ACHN (cell line): ENCODE measurements at places on chromosomes 3 and 15.

DNA sequence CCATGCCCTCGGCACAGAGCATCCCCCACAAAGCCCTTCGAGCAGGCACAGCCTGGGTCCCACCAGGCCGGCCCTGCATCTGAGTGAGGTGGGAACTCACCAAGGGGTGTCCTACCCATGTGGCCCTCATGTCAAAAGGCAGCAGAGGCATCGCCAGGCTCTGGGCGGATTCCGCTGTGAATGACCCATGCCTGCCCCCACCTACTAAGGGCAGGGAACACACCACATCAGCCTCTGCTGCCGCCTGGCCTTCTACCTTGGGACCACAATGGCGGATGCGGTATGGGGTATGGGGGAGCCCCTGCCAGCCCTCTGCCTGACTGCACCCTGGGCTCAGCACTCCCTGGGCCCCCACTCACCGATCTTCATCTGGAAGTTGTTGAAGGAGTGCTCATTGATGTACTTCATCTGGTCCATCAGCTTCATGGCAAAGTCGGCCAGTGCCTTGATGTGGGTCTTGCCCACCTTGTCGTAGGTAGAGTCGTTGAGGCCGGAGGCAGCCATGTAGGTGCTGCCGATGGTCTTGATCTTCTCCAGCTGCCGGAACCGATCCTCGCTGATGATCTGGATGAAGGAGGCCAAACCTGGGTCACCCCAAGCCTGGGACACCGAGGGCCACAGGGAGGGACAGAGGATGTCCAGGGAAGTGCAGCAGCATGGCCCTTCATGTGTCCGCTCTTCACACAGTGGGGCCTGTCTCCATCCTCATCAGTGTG lies 87.8 kb downstream of the SEC22A start:
- DNase-seq = no peak

DNA sequence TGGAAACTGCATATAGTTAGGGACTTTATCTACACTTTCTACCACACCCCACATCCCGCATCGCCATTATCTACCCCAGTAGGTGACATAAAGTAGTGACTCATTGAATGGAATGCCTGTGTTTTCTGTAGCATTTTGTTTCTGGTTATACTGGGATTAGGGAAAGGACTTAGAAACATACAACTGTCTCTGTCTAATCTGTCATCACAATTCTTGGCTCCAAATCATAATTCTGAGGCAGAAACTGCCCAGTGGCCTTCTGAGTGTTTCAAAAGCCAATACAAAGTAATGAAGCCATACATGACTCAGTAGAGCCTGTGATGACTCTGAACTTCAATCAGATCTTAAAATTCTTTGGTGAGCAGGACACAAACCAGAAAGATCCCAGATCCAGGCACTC lies 115.7 kb upstream of the CHRM5 start:
- no peak for DNase-seq

DNA sequence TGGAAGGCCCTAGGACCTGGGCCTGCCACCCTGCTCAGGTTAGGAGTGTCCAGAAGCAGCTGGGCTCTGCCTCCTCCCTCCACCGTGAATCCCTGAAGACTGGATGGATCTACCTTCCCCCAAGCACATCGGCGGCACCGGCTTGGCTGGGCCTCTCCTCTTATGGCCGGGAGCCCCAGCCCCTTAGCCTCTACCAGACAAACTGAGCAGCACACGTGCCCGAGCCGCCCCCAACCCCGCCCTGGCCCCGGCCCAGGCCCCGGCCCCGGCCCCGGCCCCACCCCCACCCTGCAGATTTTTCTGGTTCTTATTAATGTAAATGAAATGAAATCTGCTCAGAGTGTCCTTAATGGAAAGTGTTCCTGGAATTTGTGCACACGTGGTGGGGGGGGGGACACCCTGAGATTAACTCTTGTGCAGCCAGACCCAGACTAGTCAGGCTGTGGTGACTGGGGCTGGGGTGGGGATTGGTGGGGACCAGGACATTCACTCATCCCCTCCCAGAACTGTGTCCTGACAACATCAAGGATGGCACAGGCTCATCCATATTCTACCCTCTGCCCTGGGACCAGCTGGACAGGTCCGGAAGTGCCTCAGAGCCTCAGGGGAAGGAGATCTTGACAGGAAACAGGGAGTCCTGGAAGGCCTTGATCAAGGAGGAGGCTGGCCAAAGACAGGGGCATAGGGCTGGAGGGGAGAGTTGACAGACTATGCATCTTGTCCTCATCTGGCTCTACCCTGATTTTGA lies 30.9 kb upstream of the SEMA3F start:
- no peak for DNase-seq

- no peak for DNase-seq
These were observed 11.7 kb downstream of the SHOX2 start for GRCh38 chr3:158094235-158095110.
